Ammon's horn (tissue), 1 donor: ENCODE measurements at places on chromosomes 11 and 22.

DNA sequence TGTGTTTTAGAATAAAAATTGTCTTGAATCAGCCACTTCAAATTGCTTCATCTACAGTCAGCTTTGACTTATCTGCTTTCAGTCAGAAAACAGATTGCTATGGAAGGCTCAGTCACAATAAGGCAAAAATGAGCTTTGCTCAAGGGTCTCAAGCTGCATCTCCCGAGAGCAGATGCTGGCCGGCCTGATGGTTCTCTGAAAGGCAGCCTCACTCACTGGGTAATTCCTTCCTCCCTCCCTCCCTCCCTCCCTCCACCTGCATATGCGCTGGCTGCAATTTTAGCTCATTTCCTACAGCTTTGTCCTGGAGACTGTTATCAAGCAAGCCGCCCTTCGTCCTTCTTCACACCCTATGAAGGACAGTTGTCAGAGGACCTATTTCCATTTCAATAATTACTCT lies 1.6 kb upstream of the IZUMO1R start:
- no peak for DNase-seq

- DNase-seq = no peak
Measured at GRCh38 chr11:65292890-65293289, 21.8 kb upstream of the CDC42EP2 start.

GRCh38 chr11:120137611-120138521 lies at the start of gene TRIM29:
TRIM29 (minus strand) TSS chr11:120138113; CDS start chr11:120138031, 82 bp downstream.
- no peak for DNase-seq

DNA sequence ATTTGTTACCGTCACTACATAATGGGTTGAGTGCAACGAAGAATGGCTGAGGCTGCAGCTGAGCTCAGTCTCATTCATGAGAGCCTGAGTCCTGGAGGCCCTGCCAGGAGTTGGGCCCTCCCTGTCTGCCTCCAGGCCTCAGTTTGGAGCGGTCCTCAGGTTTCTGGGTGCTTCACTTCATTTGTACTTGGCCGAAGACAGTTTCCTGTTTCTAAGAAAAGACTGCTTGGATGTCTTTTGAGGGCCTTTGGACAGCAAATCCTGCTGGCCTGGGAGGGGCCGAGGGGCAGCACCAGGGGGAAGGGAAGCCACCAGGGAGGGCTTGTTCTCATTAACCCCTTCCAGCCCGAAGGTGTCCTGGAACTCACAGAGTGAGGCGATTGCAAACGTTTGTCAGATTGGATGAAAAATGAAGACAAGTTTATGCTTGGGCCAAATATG lies 163.1 kb downstream of the ETS1 start:
- peak; percentile 16 for DNase-seq

GRCh38 chr22:45994491-45995404 lies 17.8 kb upstream of the WNT7B start:
- peak; percentile 83 for DNase-seq

- no peak for DNase-seq
Measured at GRCh38 chr11:64888729-64889511, 10.5 kb upstream of the EHD1 start.
